ENCODE measurements at places on chromosomes 5 and 9. TPM values are rescaled to one million over a fixed set of nuclear protein-coding genes. Genes with fewer than 3 reads are reported as not detected.

DNA sequence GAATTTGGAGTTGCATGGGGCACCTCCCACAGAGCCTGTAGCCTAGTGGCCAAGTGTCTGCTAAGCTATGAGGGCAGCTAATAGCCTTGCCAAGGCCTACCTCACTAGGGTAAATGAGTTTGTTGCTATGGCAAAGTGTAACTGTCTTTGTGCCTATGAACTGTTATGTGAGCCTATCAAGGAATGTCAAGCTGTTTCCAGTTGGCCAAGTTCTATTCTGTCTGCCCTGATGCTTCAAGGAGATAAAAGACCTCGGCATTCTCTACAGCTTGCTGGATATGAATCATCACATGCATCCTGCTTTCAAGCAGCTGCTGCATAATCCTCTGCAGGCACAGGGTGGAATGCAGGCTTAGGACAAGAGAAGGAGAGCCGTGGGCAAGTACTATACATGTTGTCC is 69.8 kb upstream of the CCDC112 start:
- no peak for DNase-seq

DNA sequence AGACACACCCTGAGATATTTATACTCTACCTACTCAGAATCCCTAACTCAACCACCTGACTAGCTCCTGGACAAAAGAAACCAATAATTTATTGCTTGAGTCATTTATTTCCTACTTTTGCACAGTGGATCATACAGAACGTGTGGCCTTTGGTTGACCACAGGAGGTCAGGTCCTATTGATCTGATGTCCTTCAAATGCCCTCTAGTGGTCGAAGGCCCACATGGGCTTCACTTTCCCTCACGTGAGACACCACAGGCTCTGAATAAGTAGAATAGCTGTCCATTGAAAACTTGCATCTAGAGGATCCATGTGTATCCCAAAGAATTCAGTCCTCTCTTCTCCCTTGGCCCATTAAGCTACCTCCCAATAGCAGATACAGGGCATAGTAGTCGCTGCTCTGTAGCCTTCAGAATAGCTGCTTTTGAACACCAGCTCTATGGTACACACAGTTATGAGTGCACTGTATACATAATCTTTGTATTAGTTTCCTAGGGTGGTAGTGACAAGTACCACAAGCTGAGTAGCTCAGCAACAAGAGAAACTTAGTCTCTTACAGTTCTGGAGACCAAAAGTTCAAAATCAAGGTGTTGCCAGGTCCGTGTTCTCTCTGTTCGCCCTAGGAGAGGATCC is 177.6 kb upstream of the SMARCA2 start:
- DNase-seq, result peak; percentile 14

DNA sequence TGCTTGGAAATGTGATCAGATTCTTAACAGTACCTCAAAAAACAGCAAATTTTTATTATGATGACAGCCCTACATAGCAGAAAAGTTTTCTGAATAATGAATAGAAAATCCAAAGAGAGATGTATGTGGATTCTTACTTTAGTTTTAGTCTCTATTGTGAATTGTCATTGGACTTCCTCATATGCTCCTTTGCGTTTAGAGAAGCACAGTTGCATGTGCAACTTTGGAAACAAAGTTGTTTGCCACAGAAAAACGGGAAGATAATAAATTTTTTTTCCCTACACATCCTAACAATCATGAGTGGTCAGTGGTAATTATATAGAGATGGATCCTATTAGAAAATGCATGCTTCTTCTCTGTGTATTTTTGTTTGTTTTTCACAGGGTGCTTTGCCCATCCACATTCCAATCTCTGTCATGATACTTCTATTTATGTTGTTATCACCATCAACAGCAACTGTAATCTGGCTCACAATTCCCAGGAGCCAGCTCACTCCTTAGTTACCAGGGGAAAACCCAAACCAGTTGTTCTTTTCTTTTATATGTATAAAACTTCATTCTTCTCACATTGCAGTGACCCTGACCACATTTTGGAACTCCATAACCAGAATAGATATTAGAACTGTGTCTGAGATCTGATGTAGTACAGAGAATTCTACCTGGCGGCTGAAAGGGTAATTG is 118.7 kb downstream of the NDUFS4 start:
- DNase-seq, result no peak

Gene PAEP
- not detected for polyA plus RNA-seq
